ENCODE measurements at places on chromosomes 1 and 21. TPM values are rescaled to one million over a fixed set of nuclear protein-coding genes. Genes with fewer than 3 reads are reported as not detected.

GRCh38 chr1:26161415-26162219 is 2.7 kb downstream of the FAM110D start:
- DNase-seq = peak; percentile 88

DNA sequence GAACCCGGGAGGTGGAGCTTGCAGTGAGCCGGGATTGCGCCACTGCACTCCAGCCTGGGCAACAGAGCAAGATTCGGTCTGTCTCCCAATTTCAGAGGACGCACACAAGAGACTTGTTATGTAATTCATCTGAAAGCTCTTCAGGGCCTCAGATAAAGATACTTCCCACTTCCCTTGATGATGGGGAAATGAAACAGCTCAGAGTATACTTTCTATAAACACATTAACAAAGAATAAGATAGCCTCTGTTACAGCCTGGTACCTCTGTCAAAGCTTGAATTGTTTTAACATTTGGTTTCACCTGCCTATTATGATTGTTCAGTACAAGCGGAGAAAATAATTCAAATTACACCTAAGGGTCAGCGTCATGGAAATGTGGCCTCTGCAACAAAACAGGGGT is 622.9 kb upstream of the ADGRL4 start:
- DNase-seq = no peak

DNA sequence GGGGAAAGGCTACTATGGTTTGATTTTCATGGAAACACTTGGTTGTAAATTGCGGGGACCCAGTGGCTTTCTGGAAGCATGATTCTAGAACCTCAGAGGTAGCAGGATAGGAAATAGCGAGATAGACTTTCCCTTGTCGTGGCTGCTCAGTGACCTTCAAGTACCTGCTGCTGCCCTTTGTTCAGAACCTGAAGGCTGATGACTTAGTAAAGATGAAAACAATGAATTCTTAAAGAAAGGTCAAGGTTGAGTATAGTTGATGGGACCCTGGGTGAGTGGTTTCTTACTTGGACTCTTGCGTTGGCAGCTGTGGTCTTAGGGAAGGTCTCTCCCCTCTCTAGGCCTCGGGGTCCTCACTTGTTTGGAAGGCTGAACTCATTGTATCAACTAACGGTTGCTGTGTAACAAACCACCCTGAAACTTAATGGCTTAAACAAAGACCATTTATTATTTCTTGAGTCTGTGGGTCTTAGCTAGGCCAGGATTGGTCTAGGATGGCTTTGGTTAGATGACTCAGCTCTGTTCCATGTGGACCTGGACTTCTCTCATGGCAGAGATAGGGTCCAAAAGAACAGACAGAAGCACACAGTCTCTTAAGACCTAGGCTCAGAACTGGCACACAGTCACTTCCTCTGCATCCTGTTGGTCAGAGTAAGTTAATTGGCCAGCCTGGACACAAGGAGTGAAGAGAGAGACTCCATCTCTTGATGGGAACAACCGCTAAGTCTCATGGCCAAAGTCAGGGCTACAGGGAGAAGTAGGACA is 89.2 kb upstream of the SELENON start:
- DNase-seq = no peak

DNA sequence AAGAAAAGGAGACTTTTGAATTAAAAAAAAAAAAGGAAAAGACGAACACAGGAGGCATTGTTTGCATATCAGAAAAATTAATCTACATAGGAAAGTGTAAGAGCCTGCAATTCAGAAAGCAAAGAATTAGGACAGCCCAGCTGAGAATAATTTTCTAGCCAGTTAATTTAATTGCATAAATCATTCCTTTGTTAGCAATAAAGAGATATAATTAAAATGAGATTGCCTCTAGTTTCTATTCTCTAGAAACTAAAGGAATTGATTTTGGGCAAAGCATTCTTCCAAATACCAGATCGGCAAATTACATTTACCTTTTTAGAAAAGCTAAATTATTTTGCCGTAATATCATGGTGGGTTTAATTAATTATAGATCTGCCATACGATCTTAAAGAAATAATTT is 46.0 kb downstream of the NUF2 start:
- no peak for DNase-seq

DNA sequence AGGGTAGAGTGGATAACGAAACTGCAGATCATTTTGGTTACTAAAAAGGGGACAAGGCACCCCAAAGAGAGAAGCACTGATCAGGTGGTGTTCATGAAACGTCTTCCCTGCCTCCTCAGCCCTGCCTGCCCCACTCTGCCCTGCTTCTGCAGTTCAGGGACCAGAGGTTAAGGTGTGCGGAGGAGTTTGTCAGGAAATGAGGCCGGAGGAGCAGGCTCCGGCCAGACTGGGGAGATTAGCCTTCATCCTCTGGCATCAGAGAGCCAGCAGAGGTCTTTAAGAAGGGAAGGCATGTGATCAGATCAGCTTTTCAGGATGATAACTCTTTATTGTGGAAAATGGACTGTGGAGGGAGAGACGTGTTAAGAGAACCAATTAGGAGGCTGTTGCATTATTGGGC is 291.9 kb upstream of the NR5A2 start:
- no peak for DNase-seq

DNA sequence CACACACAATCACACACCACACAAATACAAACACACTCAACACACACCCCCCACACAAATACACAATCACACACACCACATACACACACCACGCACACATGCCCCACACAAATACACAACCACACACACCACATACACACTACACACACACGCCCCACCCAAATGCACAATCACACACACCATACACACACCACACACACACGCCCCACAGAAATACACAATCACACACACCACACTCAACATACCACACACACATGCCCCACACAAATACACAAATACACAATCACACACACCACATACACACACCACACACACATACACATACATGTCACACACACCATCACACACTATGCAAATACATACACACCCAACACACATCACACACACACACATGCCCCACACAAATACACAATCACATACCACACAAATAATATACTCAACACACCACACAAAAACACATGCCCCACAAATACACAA is 50.2 kb downstream of the PRDM15 start:
- no peak for DNase-seq

- no peak for DNase-seq
Observed at GRCh38 chr1:155900161-155900560, 11.0 kb downstream of the RIT1 start.

DNA sequence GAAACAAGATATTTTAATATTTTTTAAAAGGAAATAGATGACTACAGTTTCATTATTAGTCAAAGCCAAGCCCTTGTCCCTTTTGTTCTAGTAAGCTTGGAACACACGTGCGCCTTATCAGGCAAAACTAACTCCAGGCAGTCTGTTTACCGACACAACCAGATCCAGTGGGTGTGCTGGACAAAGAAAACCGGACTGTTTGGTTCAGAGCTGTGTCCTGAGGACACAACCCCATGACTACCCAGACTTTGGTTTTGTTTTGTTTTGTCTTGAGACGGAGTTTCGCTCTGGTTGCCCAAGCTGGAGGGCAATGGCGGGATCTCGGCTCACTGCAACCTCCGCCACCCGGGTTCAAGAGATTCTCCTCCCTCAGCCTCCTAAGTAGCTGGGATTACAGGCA is 13.9 kb upstream of the RHOU start:
- DNase-seq = no peak

- no peak for DNase-seq
Observed at GRCh38 chr1:154641534-154641933, 33.5 kb upstream of the ADAR start.

- no peak for DNase-seq
Observed at GRCh38 chr1:118442214-118442613, 257.2 kb upstream of the SPAG17 start.

- peak; percentile 99 for DNase-seq
Observed at GRCh38 chr1:32394141-32394889, at the start of gene BSDC1. BSDC1 (minus strand) TSS chr1:32394441; CDS start chr1:32394414, 27 bp downstream.

GRCh38 chr1:9466780-9467758 is 72.2 kb upstream of the SLC25A33 start:
- peak; percentile 30 for DNase-seq

DNA sequence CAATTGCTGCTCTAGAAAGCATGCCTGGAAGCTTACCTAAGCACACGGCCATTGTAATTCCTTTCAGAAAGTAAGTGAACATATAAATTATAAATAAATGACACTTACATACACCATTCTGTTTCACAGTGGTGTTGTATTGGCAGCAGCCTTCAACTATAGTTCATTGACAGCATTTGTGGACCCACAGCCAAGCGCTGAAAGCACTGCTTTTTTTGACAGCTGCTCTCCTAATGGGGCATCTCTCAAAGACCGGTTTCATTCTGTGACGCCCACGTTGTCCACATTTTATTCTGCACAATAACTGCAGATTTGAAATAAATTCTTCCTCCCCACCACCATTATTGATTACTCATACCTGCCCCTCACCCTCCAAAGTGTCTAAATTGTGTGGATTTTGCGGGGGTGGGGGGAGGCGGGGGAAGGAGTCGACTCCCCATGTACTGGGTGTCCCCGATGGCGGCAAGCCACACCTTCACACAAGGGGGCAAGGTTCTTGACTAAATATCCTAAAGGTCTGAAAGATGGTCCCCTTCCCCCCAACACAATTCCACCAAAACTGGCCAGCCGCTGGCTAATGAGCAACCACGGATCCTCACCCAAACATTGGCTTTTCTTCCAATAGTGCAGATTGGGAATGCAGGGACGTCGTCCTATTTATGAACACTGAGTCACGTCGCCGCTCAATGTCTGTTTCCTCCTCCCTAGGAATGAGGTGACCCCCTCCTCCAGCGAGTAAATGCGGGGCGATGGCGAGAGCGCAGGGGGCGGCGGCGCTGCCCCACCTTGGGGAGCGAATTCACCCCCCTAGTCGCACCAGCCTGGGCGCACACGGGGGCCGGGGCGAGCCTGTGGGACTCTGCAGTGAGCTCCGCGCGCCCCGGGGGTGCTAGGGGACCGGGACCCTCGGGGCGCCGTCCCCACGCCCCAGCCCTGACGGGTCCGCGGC is 960 bp downstream of the RCAN1 start:
- no peak for DNase-seq

DNA sequence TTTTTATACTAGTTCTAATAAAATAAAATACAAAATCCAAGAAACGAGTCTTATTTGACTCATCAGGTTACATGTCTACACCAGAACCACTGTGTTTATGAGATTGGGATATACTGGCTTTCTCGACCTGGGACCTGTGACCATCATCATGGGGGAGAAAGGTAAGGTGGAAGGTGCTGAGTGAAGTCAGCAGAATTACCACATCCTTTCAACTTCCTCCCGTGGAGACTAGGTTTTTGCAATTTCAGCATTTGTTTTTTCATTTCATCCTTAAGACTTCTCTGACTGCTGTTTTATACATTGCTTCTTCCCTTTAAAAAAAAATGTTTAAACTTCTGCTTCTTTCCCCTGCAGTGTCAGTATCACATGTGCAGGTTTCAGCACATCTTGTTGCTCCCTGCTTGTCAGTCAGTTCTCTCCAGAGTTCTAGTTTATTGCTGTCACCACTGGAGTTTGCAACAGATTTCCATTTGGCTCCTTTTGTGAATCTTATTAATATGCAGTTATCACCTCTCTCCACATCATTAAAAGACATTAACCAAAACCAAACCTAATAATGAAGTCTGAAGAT is 60.4 kb upstream of the HAO2 start:
- no peak for DNase-seq

DNA sequence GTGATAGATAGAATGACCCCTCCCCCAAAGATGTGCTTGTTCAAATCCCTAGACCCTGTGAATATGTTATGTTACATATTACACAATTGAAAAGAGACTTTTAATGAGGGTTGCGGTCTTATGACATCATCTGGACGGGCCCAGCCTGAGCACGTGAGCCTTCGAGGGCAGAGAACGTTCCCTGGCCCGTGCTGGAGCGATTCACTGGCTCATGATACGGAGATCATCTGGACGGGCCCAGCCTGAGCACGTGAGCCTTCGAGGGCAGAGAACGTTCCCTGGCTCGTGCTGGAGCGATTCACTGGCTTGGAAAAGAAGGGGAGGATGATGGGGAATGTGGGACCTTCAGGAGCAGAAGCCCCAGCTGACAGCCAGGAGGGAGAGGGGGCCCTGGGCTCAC is 34.4 kb upstream of the COL18A1 start:
- DNase-seq = peak; percentile 72

DNA sequence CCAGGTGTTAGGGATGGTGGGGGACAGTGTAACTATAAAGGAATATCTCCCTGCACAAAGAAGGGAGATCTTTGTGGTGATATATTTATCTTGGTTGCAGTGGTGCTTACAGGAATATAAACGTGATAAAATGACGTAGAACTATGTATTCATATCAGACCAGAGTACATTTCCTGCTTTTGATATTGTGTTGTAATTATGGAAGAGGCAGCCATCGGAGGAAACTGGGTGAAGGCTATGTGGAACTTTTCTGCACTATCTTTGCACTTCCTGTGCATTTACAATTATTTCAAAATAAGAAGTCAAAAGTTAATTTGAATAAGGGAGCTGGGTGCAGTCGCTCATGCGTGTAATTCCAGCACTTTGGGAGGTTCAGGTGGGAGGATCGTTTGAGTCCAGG is 37.6 kb downstream of the NDUFS5 start:
- DNase-seq = no peak

DNA sequence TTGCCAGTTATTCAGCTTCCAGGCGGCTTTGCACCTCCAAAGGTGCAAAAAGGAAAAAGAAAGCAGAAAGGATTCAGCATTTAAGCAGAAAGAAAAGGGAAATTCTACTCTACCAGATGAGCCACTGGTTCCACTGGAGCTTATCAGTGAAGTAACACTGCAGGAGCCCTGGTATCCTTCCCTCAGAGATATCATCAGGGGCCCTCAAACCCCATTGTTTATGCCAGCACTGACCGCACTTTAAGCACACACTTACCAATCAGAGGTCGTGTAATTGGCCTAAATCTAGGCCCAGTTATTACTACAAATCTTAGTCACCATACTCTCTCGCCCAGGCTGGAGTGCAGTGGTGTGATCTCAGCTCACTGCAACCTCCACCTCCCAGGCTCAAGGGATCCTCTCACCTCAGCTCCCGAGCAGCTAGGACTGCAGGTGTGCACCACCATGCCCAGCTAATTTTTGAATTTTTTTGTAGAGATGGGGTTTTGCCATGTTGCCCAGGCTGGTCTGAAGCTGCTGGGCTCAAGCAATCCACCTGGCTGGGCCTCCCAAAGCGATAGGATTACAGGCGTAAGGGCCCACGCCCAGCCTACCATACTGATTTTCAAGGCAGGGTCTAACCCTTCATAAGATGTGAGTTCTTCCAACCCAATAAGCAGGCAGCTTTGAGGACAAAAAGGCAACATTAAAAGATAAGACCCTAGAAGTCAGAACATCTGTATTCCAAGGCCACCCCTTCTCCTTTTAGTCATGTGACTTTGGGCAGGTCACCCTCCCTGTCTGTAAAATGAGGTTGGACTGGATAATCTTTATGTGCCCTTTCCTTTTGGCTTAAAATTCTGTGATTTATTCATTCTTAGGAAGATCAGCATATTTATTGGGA is 125.3 kb downstream of the SYT2 start:
- DNase-seq = no peak

- DNase-seq = no peak
Observed at GRCh38 chr1:112388436-112388835, 7.6 kb upstream of the CTTNBP2NL start.

Gene CBR3
- total RNA-seq = 1.0 TPM

Gene ASAP3
- total RNA-seq = 37.9 TPM

Gene AJAP1
- 0.04 TPM for total RNA-seq

Gene RGS13
- total RNA-seq = not detected

Gene ANGPTL3
- not detected for total RNA-seq

Gene BACE2
- 5.3 TPM for total RNA-seq
